ENCODE measurements at places on chromosomes 4 and X.

DNA sequence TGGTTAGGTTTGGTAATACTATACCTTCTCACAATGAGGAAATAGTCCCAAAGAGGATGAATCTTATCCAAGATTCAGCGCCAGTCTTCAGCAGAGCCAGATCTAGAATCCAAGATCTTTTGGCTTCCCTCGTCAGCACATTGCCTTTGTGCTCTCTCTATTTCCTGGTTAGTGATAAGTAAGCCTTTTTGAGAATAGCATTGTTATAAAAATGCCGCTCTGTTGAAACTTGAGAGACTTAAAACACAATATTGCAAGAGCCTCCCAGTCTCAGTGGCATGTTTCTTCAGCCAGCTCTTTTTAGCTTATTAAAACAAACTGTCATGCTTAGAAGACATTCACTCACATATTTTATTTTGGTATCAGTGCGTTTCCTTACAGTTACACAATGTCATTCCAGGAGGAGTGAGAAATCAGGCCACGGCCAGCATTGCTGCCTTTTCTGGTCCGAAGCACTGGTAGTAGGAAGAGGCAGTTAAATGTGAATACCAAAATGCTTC, 141.4 kb downstream of the KLHL8 start:
- DNase-seq: no peak

DNA sequence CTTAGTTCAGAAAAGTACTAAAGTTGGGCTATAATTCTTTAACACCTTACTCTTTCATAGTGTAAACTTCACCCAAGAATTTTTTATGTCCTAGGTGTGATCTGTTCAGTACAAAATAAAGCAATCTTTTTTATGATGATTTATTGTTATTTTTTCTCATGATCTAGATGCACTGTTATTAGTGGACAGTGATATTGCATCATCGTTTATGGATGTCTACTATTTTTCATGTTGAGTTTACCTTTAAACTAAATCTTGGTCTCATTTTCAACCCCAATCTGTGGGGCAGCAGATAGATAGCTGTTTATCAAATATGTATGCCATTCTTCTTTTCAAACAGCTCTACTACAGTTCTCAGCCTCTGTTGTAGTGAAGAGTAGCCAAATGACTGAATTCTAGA, 215.4 kb downstream of the UGT8 start:
- no peak for DNase-seq

GRCh38 chrX:83934220-83934619, 73.3 kb downstream of the CYLC1 start:
- DNase-seq: no peak

DNA sequence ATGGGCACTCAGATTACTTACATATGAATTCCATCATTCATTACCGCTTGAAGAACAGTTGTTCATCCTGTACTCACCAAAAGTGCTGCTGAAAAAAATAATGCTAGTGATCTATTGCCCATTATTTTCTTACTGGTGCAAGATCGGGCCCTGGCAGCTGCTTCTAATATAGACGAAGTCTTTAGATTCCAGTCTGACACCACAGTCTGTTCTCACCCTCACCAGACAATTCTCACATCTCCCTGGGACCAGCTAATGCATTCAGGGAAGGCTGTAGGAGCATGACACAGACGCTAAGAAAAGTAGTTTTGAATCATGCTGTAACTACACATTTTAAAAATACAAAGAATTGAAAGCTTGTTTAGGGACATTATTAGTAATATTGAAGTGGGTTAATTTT, 13.8 kb downstream of the GEMIN8 start:
- DNase-seq: no peak

DNA sequence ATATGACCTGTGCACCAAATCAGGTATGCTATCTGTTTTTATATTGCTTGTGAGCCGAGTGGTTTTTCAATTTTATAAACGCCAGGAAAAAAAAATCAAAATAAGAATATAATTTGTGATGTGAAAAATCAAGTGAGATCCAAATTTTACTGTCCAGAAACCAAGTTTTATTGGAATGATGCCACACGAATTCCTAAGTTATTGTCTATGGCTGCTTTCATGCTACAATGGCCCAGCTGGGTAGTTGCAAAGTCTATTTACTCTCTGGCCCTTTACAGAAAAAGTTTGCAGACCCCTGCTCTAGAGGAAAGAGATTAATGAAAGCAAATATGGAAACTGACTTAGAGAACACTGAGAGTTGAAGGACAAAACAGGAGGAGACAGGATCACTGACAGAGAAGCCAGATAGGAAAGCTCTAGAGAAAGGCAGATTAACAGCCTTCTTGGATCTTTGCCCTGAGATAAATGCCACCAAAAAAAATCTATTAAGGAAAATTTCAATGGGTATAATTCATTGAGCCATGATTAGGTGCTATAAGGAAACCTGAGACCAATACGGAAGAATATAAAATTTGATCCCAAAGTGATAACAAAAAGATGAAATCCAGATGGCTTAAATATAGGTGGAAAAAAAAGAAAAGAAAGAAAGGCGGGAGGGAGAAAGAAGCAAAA, 29.8 kb downstream of the PRSS12 start:
- DNase-seq: no peak

DNA sequence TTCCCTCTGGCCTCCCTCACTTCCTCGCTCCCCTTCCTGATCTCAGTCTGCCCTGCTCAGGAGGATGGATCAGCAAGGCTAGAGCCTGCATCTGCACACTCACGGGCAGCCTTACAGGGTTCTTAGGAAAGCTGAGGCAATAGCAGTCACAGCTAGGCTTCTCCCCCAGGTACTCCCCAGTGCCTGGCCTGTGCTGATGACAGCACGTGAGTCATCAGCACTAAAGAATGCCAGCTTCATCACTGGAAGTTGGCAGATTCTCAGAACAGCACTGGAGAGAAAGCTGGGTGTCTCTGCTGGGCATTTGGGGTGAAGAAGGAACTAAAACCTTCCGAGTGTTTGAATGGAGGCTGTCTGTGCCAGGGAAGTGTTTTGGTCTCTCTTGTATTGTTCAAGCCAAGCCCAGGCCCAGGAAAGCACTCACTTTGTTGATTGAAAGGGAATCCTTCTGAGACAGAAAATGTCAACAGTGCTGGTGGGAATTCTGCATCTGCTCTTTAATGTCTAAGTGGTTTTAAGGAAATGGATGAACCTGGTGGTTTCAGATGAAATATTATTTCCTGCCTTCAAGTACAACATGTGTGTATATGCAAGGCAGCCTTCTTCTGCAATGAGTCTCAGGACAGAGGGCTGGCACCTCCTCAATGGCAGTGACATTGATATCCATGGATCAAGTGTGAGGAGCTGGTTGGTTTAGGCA, 73.0 kb upstream of the SCOC start:
- no peak for DNase-seq

DNA sequence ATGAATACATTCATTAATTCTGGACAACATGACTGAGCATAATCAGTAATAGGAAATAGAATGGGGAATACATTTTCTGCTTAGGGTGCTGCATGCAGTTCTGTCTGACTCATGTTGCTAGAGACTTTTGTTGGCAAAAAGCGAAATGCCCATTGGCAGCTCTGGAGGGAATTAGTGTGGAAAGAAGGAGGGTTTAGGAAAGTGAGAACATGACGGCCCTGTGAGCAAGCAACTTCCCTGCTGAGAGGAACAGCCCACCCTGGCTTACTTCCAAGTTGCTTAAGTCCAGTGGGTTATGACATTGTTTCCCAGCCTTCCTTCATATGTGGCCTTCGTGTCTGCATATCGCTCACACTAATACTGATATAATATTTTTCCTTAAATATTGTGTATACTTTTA, 13.8 kb downstream of the MAD2L1 start:
- no peak for DNase-seq

- DNase-seq: no peak
Observed at GRCh38 chr4:57445686-57446085, 335.5 kb upstream of the IGFBP7 start.

DNA sequence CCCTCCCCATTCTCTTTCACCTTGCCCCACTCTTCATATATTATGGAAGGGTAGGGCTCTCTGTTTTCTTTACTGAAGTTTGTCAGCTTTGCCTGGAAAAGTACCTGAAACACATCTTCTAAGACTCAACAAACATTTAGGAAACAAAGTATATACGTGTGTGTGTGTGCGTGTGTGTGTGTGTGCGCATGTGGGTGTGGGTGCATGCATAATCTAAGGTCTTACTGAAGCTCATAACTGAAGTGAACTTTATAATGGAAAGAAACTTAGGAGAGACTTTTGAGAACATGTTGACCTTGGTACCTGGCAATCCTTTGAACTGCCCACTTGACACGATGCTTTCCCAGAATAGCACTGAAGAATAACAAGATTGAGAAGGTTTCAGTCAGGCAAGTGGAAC, 986.3 kb upstream of the GRID2 start:
- no peak for DNase-seq

- DNase-seq: no peak
Observed at GRCh38 chr4:107380836-107381438, 339.1 kb downstream of the PAPSS1 start.

- DNase-seq: no peak
Observed at GRCh38 chr4:114085611-114086345, 106.3 kb upstream of the ARSJ start.

- DNase-seq: no peak
Observed at GRCh38 chr4:104989371-104989770, 157.3 kb upstream of the TET2 start.

Data from COLO829 (cell line).